D721Med (cell line): ENCODE measurements at places on chromosomes 12 and 14.

DNA sequence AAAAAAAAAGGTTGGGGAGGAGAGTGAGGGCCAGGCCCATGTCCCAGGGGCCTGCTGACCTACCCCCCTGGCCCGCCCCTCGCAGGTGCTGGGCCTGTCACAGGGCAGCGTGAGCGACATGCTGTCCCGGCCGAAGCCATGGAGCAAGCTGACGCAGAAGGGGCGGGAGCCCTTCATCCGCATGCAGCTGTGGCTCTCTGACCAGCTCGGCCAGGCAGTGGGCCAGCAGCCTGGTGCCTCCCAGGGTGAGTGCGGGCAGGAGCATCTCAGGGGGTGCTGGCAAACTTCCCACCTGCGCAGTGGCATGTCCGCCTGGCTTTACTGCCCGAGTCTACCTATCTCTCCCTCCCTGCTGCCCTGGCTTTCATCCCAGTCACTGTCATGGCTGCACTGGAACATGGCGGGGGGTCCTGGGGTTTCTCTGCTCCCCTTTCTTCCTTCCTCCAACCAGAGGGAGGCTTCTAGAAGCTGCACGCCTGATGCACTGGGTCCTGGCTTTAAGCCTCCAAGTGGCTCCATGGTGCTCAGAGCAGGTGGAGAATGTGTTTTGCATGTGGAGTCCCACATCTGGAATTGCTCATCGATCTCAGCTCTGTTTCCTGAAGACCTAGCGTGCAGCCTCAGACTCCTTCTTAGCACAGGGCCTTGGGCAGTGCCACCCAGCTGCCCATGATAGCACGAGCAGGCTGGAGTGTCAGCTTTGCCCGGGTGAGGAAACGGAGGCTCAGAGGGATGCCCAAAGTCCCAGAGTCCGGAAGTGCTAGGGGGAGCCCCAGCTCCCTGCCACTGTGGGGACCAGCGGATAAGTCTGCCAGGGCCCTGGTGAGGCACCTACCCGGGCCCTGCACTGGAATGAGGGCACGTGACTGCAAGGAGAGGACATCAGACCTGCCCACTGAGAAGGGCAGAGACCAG is 46.3 kb downstream of the PHETA1 start:
- no peak for DNase-seq

DNA sequence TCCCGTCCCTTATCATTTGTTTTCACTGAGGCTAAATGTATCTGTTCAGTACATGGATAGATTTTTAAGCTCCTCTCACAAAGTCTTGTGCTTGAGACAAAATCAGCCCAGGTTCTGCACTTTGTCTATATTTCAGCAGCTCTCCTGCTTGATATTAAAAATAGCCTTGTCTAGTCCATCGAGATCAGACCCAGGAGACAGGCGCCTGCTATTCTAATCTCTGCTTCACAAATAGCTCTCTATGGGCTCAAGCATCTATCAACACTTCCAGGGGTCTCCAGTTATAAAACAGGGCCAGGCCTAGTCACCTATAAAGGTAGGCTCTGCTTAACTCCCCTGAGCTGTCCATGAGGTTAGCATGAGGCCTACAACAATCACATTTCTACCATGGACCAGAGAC is 62.5 kb downstream of the ZFP36L1 start:
- DNase-seq, result no peak

GRCh38 chr14:69932391-69932790 is 53.2 kb downstream of the SMOC1 start:
- no peak for DNase-seq

- no peak for DNase-seq
Observed at GRCh38 chr12:94832780-94833681, 170.5 kb downstream of the NDUFA12 start.

DNA sequence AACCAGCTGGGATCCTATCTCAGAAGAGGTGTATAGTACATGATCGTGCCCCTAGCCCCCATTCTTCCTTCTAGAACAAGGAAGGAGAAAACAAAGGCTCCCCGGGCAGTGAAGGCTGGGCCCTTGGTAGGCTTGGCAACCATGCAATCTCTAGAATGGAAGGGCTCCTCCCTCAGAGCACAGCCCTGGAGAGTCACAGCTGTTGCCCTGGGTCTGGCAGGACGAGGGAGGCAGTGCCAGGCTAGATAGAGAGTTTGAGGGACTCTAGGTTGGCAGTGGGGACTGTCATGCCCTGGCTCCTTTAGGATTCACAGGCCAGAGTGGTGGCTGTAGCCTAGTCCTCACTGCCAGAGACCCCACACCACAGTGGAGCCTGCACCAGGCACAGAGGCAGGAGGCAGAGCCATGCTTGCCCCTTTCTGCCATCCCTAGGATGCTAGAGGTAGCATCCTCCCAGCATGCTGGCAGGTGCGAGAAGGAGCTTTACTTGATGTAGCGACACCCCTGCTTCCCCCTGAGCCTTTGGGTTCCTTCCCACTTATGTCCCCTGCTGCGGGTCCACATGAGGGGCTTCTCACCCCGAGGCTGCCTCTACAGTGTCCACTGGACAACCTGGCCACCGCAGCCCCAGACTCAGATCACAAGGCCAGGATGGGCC is 33.4 kb upstream of the CIPC start:
- no peak for DNase-seq

DNA sequence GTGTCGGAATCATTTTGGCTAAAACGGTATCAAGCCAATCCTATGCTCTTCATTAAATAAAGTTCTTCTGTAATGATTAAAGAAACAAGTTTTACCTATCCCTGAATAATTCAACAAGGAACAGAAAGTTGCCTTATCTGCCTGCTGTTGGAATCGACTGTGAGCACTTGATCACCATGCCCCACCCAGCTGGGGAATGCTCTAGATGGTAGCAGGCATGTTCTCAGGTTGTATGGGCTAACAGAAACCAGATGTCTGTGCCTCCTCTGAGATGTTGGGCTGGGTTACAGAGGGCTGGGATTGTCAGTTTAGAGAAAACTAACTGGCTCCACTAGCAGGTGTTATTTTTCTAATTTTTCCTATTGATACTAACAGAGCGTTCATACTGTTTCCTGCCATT is 28.9 kb downstream of the RTRAF start:
- DNase-seq, result no peak

DNA sequence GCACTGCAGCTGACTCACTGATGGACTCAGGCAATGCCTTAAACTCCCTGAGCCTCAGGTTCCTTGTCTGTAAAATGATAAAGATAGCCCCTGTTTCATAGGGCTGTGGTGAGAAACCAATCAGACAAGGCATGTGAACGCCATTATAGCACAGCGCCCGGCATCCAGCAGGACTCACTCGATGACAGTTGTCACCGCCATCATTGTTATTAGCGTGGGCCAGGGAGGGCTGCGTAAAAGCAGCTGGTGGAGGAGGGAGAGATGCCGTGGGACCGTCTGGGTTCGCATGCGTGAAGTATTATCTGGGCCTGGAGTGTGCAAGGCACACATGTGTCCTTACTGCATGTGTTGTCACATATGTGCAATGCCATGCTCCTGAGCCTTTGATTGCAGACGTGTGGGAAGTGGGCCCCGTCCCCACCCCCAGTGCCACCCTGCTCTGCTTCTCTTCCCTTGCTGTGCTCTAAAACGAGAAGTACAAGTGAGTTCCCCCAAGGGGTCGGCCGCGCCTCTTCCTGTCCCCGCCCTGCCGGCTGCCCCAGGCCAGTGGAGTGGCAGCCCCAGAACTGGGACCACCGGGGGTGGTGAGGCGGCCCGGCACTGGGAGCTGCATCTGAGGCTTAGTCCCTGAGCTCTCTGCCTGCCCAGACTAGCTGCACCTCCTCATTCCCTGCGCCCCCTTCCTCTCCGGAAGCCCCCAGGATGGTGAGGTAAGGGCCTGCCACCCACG is at the start of gene PTPN6:
TSS of gene PTPN6 (plus strand) at position 546 of the 730 bp plus-strand sequence. CDS start at position 703, 157 bp downstream.
- DNase-seq, result no peak

DNA sequence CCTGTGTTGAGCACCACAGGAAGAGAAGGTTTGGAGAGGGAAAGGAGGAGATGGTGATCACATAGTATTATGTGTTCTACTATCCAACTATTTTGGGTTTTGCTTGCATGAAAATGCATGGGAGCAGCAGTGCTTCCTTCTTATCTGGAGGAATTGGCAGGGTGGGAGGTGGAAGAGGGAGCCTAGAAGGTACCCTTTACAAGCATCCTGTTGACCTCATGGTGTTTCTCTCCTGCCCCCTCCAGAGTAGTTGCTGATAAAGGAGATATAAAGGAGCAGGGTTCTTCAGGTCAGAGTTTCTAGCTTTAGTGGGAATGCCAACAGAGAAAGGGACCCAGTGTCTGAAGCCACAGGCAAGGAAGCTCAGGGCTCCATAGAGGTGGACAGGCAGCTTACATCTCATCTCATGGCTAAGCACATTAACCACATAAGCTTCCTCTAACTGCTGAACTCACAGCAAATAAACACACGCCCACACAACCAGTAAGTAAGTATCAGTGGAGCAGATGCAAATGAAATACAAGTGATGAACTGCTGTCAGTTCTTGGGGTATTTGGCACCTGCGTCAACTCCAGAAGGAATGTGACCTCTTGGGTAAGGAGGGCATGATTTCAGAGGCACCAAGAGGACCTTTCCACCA is 174.2 kb upstream of the SLC38A2 start:
- DNase-seq, result no peak

DNA sequence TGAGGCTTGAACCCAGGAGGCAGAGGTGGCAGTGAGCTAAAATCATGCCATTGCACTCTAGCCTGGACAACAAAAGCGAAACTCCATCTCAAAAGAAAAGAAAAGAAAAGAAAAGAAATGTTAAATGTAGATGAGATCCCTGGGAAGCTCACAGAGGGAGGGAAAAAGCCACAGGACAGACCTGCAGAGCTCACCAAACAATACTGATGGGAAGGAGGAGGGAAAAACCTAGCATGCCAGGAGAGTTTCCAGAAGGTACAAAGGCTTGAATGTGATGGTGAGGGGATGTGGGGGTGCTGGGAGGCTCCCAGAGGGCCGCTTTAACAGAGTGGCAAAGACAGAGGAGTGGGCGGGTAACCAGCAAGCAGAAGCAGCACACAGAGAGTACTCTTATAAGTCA is 72.3 kb downstream of the PTPN21 start:
- no peak for DNase-seq

GRCh38 chr14:23140371-23140770 is 21.3 kb upstream of the CEBPE start:
- DNase-seq, result no peak

DNA sequence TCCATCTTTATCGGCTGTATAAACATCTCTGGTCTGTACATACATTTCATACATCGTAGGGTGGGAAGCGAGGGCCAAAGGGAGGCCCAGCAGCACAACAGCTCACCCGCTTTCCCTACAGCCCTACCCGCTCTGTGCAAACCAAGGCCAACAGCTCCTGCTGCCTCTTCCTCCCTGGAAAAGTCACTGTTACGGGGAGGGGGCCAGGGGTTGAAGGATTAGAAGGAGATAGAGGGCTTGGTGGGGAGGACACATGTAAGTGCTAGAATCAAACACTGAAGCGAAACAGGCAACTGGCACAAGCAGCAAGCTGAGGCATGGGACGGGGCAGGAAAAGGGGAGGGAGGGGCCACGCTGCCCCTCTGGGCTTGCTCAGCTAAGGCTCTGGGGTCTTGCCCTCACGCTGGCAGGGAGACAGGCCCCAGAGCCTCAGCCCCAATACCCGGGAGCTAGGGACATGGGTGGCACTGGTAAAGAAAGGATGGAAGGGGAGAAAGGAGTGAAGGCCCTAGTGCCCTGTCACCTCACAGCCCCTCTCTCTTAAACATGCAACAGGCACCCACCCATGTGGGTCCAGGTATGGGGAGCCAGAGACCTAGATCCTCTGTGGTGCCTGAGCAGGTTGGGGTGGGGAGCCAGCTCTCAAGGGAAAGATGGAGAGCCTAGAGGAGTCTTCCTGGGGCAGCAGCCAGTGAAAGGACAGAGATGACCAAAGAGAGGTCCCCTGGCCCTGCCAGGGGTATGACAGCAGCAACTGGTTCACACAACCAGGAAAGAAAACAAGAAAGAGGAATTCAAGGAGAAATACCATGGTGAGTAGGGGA is 14.4 kb downstream of the SPRYD3 start:
- no peak for DNase-seq

- no peak for DNase-seq
Observed at GRCh38 chr14:35558680-35559079, 24.7 kb downstream of the INSM2 start.

GRCh38 chr12:32369202-32369601 is 30.2 kb upstream of the FGD4 start:
- DNase-seq, result no peak

- no peak for DNase-seq
Observed at GRCh38 chr14:34023824-34024767, 73.2 kb upstream of the EGLN3 start.

DNA sequence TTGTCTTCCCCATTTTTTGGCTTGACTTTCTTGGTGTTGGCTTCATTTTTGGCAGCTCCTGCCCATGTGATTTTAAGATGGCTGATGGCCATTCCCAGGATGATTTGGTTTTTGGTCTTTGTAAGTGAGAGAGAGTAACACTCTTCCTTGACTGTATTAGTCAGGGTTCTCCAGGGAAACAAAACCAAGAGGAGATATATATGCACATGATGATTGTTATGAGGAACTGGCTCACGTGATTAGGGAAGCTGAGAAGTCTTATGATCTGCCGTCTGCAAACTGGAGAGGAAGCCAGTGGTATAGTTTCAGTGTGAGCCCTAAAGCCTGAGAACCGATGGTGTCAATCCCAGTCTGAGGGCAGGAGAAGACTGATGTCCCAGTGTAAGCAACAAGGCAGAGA is 146.6 kb downstream of the NRXN3 start:
- DNase-seq, result no peak

- no peak for DNase-seq
Observed at GRCh38 chr12:22481547-22482104, 62.7 kb downstream of the C2CD5 start.

GRCh38 chr14:105100910-105101309 is 35.7 kb upstream of the GPR132 start:
- no peak for DNase-seq
